Tibial nerve (tissue), 4 donors: ENCODE measurements at places on chromosomes 3 and 15. TPM values are rescaled to one million over a fixed set of nuclear protein-coding genes. Genes with fewer than 3 reads are reported as not detected.
A peak's percentile ranks its signal among the peaks of the same experiment; 100 is the strongest.

GRCh38 chr3:167031364-167032049, 348.6 kb downstream of the ZBBX start:
- no peak for DNase-seq
- H3K36me3 ChIP-seq: no peaks in the 10 kb centered on the region
- H3K27ac ChIP-seq: no peak overlapping the region
- no peaks in the 10 kb centered on the region for H3K4me1 ChIP-seq
- no peaks in the 10 kb centered on the region for H3K27me3 ChIP-seq

GRCh38 chr15:60993008-60993407, 236.1 kb downstream of the RORA start:
- no peak overlapping the region for H3K4me3 ChIP-seq
- no peaks in the 10 kb centered on the region for H3K4me1 ChIP-seq
- H3K27me3 ChIP-seq: no peaks in the 10 kb centered on the region
- no peaks in the 10 kb centered on the region for H3K36me3 ChIP-seq
- H3K27ac ChIP-seq: no peak overlapping the region

DNA sequence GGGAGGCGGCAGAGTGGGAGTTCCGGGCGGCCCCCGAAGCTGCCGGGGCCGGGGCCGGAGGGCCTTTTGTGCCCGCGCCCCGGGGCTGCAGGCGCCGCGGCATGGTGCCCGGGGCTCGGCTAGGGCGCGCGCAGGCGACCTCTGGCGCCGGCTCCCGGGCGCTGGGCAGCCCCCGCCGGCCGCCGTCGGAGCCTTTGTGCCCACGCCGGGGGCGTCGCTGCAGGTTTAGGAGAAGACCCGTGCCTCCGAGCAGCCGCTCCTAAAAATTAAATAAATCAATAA, 299 bp downstream of the PAQR9 start:
- H3K27me3 ChIP-seq: no peaks in the 10 kb centered on the region
- H3K27ac ChIP-seq: no peak overlapping the region
- H3K4me3 ChIP-seq: peak overlapping the region; percentile 22
- no peak for DNase-seq

DNA sequence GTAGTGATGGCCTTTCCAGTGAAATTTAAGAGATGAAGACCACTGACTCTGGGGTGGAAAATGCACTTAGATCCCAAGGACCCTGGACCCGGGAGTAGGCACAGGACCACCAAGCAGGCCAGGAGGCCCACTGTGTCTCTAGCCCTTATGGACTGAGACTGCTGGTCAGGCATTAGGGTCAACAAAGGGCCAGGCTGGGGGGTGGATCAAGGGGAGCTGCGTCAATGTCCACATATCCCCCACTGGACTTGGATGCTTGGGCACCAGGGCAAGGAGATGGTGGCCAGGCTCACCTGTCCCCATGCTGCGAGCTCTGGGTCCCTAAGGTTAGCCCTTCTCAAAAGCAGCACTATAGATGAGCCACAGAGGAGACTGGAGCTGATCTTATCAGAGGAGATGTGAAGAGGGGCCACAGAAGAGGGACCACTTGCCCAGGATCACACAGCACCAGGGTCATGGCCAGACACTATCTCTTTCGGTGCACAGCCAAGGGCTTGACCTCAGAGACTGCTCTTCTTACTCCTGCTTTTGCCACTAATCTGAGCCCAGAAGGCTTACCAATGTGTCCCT, 14.7 kb downstream of the RAB6B start:
- H3K27ac ChIP-seq: no peak overlapping the region
- H3K27me3 ChIP-seq: no peaks in the 10 kb centered on the region
- H3K36me3 ChIP-seq: no peaks in the 10 kb centered on the region

GRCh38 chr3:153901991-153902390, 219.2 kb upstream of the ARHGEF26 start:
- no peaks in the 10 kb centered on the region for H3K4me1 ChIP-seq
- no peaks in the 10 kb centered on the region for H3K27me3 ChIP-seq
- DNase-seq: no peak
- no peak overlapping the region for H3K4me3 ChIP-seq
- no peak overlapping the region for H3K27ac ChIP-seq

- H3K36me3 ChIP-seq: no peaks in the 10 kb centered on the region
- no peaks in the 10 kb centered on the region for H3K27me3 ChIP-seq
- H3K4me1 ChIP-seq: no peaks in the 10 kb centered on the region
- DNase-seq: no peak
Measured at GRCh38 chr3:60528651-60529050, 722.6 kb downstream of the FHIT start.

DNA sequence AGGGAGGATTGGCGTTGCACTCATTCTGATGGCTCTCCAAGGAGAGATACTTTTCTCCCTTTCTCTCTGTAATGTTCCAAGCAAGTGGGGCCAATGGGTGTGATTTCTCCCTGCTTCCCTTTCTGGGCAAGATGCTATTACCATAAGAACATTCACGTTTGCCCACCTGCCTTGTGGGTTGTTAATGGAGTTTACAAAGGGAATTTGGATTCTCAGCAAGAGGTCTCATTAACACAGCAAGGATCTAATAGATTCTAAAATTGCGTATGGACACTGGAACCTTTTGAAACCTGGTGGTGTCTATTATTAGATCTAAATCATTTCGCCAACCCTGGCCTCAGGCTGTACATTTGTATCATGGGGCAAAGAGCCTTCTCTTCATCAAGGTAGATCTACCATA, 74.1 kb downstream of the SLCO3A1 start:
- no peak overlapping the region for H3K4me3 ChIP-seq
- no peak for DNase-seq
- H3K27me3 ChIP-seq: no peaks in the 10 kb centered on the region
- no peak overlapping the region for H3K27ac ChIP-seq

DNA sequence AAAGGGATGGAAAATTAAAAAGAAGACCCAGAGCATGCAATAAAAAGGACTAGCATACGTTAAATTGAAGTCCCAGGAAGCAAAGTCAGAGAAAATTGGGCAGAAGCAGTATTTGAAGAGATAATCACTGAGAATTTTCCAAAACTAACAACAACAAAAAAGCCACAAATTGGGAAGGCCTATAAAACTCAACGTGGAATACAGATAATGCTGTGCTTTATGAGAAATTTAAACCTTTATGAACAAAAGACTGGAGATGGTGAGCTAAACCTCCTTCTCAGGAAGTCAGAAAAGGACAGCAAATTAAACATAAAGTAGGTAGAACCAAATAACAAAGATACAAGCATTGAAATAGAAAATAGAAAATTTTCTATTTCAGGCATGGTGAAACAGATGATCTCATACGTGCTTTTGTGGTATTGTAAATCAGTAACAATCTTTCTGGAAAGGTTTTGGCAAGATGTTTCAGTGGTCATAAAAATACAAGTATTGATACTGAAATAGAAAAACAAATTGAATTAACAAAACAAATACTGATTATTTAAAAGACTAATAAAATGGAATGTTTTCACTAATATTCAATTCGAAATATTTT, 55.6 kb downstream of the LYSMD4 start:
- DNase-seq: no peak
- no peaks in the 10 kb centered on the region for H3K36me3 ChIP-seq
- H3K4me1 ChIP-seq: no peaks in the 10 kb centered on the region
- H3K4me3 ChIP-seq: no peak overlapping the region

- H3K27me3 ChIP-seq: no peaks in the 10 kb centered on the region
- DNase-seq: no peak
- no peak overlapping the region for H3K4me3 ChIP-seq
- H3K27ac ChIP-seq: no peak overlapping the region
- no peaks in the 10 kb centered on the region for H3K4me1 ChIP-seq
- no peaks in the 10 kb centered on the region for H3K36me3 ChIP-seq
Measured at GRCh38 chr15:35602836-35603235, 56.9 kb upstream of the DPH6 start.

DNA sequence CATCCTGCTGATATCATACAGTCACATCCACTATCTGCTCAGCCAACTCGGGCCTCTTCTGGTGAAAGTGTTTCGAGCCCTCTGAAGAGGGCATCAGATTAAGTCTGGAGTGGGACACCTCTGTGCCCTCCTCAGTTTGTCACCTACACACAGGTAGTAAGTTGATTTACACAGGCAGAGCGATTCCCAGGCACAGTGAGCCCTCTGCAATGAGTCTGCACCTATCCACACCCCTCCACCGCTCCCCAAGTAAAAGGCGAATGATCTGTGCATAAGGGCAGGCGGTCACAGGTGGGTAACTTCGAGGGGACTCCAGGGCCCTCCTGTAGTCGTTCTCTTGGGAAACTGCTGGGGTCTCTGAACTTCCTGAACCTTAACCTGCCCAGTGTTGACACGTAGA, 152.0 kb downstream of the ATP10A start:
- H3K27me3 ChIP-seq: no peaks in the 10 kb centered on the region
- no peak overlapping the region for H3K4me3 ChIP-seq
- H3K36me3 ChIP-seq: no peaks in the 10 kb centered on the region
- H3K27ac ChIP-seq: no peak overlapping the region
- no peaks in the 10 kb centered on the region for H3K4me1 ChIP-seq

DNA sequence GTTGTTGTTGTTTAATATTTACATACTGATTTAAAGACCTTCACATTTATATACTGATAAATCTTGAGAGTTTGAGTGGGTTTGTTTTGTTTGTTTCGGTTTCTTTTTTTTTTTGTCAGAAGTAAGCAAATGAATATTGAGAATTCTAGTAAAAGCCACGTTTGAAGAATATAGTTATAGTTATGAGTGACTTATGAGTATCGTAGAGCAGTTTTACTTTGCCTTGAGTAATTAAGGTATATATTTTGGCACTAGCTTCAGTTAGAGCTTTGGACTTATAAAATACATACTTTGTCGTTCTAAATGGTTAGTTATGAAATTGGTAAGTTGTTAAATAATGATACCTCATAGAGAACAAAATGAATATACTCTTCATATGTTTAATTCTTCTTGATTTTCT, 27.8 kb downstream of the ATP1B3 start:
- no peak overlapping the region for H3K27ac ChIP-seq
- H3K4me3 ChIP-seq: no peak overlapping the region
- no peaks in the 10 kb centered on the region for H3K36me3 ChIP-seq
- DNase-seq: no peak

DNA sequence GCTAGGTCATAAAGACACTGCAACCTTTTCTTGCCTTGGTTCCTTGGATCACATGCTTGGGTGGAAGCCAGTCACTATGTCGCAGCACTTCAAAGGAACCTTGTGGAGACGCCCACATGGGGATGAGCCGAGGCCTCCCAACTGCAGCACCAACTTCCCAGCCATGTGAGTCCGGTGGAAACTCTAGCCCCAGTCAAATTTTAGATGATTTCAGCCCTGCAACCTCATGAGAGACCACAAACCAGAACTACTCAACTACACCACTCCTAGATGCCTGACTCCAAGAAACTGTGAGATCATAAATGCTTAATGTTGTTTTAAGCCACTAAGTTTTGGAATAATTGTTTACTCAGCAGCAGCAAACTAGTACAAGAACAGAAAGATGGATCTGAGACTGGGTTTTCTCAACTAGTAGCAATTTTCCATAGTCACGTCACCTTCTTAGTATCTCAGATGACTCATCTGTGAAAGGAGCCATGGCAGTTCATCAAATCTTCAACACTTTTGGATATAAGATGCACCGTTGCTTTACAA, 86.5 kb downstream of the MB21D2 start:
- H3K4me1 ChIP-seq: no peaks in the 10 kb centered on the region
- H3K4me3 ChIP-seq: no peak overlapping the region
- DNase-seq: no peak
- H3K27ac ChIP-seq: no peak overlapping the region

The FANCD2OS gene
- total RNA-seq: not detected

The CFAP91 gene
- total RNA-seq: 14.3 TPM

The MESP1 gene
- total RNA-seq: 10.5 TPM

The HYAL3 gene
- total RNA-seq: 1.2 TPM
